ENCODE measurements at places on chromosomes 2 and 18.

GRCh38 chr2:68722712-68723111 is 11.9 kb upstream of the ARHGAP25 start:
- no peak for DNase-seq

GRCh38 chr2:112939425-112939824 is 28.5 kb downstream of the IL37 start:
- no peak for DNase-seq

- no peak for DNase-seq
Measured at GRCh38 chr2:231326404-231326803, 69.1 kb upstream of the B3GNT7 start.

- no peak for DNase-seq
Measured at GRCh38 chr2:223688094-223688835, 86.1 kb upstream of the SCG2 start.

DNA sequence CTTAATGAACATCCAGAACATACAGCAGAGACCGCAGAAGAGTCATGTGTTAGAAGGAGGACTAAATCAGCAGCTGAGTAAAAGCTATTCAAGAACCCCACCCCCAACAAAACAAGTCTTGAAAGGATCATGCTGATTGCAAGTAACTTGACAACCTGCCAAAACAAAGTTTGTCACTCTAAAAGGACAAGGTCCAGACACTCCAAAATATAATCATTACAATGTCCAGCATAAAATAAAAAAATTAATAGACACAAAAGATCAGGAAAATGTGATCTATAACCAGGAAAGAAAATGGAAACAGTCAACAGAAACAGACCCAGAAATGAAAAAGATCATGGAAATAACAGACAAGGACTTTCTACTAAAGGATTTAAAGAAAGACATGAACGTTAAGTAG is 28.5 kb downstream of the CCDC88A start:
- DNase-seq: no peak

All from stimulated activated CD4-positive, alpha-beta T cell treated with anti-CD3 and anti-CD28 coated beads, Interleukin-12 subunit alpha, Interleukin-12 subunit beta, amount 100 ng/mL, for 48 hours (primary cell).